HTR-8/SVneo (cell line): ENCODE measurements at places on chromosomes 11 and 22.

GRCh38 chr22:23180301-23180892, at the start of gene BCR:
Gene BCR (plus strand): TSS chr22:23180509. CDS start chr22:23180961, 452 bp downstream.
- DNase-seq = peak; percentile 31

- DNase-seq = no peak
Measured at GRCh38 chr11:14370496-14370895, 11.5 kb upstream of the RRAS2 start.

DNA sequence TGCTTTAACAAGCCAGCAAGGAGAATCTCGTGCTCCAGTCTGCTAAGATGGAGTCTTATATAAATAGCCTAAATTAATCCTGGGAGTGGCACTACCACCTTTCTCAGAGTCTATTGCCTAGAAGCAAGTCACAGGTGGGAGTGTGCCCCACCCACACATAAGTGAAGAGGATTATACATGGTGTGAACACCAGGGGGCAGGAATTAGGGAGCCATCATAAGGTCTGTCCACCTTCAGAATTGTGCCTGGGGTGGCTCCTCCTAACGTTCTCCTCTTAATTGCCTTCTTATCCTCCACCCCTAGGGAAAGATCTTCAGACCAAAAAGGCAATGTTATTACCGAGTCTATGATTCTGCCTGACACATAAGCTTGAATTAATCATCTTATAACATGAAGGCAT, 276.8 kb upstream of the SESN3 start:
- no peak for DNase-seq

GRCh38 chr11:63406458-63406857, 36.9 kb downstream of the SLC22A9 start:
- DNase-seq = no peak

GRCh38 chr11:92707665-92708064, 261.8 kb upstream of the MTNR1B start:
- no peak for DNase-seq

- DNase-seq = no peak
Measured at GRCh38 chr11:33980897-33981296, 70.6 kb upstream of the CAPRIN1 start.

DNA sequence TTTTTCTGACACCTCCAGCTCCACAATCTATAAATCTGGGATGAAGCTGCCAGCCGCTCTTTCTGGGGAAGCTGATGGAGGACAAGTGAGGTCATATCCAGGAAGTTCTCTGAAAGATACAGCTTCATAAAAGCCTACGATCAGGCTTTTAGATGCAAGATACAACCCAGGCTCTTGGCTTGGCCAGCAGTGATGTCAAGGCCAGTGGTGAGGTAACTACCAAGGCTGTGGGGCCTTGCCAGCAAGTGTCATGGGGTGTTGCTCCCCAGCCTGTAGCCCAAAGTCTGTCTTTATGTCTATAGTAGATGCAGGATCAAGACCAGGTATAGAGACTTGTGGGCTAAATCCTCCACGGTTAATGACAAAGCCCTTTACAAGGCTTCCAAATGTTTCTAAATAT, 70.1 kb upstream of the TIMP3 start:
- no peak for DNase-seq

- DNase-seq = no peak
Measured at GRCh38 chr22:30876221-30876751, 92.3 kb downstream of the MORC2 start.

GRCh38 chr11:58805065-58805464, 39.4 kb downstream of the GLYATL2 start:
- DNase-seq = no peak

DNA sequence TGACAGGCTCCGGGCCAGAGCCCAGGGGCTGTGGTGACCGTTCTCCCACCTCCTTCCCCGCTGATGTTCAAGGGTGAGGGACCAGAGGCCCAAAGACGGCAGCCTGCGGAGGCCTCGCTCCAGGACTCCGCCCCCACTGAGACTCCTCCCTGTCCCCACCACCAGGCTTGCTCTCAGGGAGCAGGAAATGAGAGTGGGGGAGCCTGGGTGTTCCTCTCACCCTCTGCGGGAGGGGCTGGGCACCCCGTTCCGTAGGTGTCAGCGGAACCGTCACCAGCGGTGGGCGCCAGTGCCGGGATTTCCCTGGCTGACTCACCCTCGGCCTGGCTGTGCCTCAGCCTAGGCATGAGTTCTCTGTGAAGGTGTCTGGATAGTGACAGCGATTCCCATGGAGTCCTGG, 15.7 kb downstream of the DAGLA start:
- DNase-seq = peak; percentile 89
